MG63 (cell line): ENCODE measurements at places on chromosomes 12 and 14. TPM values are rescaled to one million over a fixed set of nuclear protein-coding genes. Genes with fewer than 3 reads are reported as not detected.

The RNF212B gene
- not detected in 2 replicates for total RNA-seq

The ARMH4 gene
- 1.9 TPM in 1 of 2 replicates, not detected in the other for total RNA-seq

The CCDC177 gene
- not detected in 2 replicates for total RNA-seq

The GALNT8 gene
- total RNA-seq, result not detected in 2 replicates

The ASCL1 gene
- not detected in 2 replicates for total RNA-seq

The KCNMB4 gene
- 0.26 TPM in 1 of 2 replicates, not detected in the other for total RNA-seq

The RPGRIP1 gene
- total RNA-seq, result not detected in 2 replicates

The KRT73 gene
- total RNA-seq, result not detected in 2 replicates

GRCh38 chr14:82159624-82160023, 626.0 kb upstream of the SEL1L start:
- DNase-seq, result no peak

- no peak for DNase-seq
Measured at GRCh38 chr12:132404951-132405741, 75.8 kb upstream of the GALNT9 start.

- peak; percentile 83 for DNase-seq
Measured at GRCh38 chr12:3304436-3305165, 186.4 kb upstream of the PRMT8 start.

DNA sequence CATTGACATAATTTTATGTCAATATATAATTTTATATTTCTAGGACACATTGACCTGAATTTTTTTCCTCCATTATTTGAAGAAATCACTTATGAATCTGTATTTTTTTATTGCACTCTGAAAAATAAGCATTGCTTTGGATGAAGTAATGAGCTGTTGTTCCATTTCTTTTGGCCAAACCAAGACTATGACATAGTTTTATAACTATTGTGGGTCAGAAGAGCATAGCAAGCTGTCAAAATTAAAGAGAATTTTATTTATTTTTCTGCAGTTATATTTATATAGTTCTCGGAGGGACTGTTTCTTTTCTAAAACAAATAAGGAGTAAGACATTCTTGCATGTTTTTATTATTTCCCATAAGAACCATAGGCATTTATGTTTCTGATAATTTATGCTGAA, 8.5 kb downstream of the C12orf75 start:
- DNase-seq, result no peak

- DNase-seq, result no peak
Measured at GRCh38 chr14:76781648-76782051, 20.4 kb downstream of the VASH1 start.

- no peak for DNase-seq
Measured at GRCh38 chr14:31261859-31262731, 54.5 kb upstream of the HECTD1 start.

- peak; percentile 44 for DNase-seq
Measured at GRCh38 chr14:100422556-100423316, 99.6 kb downstream of the SLC25A47 start.

- no peak for DNase-seq
Measured at GRCh38 chr12:30969606-30970395, 43.3 kb downstream of the TSPAN11 start.

GRCh38 chr14:22336031-22336430, 253.0 kb downstream of the DAD1 start:
- no peak for DNase-seq

GRCh38 chr12:71201136-71201679, 43.4 kb upstream of the TSPAN8 start:
- DNase-seq, result no peak
